LHCN-M2 (cell line): ENCODE measurements at places on chromosomes 12 and 14. TPM values are rescaled to one million over a fixed set of nuclear protein-coding genes. Genes with fewer than 3 reads are reported as not detected.
A peak's percentile ranks its signal among the peaks of the same experiment; 100 is the strongest.

- DNase-seq = no peak
Measured at GRCh38 chr14:26398616-26399015, 199.2 kb downstream of the NOVA1 start.

GRCh38 chr12:67422081-67422480 lies 152.9 kb downstream of the CAND1 start:
- no peak for DNase-seq

DNA sequence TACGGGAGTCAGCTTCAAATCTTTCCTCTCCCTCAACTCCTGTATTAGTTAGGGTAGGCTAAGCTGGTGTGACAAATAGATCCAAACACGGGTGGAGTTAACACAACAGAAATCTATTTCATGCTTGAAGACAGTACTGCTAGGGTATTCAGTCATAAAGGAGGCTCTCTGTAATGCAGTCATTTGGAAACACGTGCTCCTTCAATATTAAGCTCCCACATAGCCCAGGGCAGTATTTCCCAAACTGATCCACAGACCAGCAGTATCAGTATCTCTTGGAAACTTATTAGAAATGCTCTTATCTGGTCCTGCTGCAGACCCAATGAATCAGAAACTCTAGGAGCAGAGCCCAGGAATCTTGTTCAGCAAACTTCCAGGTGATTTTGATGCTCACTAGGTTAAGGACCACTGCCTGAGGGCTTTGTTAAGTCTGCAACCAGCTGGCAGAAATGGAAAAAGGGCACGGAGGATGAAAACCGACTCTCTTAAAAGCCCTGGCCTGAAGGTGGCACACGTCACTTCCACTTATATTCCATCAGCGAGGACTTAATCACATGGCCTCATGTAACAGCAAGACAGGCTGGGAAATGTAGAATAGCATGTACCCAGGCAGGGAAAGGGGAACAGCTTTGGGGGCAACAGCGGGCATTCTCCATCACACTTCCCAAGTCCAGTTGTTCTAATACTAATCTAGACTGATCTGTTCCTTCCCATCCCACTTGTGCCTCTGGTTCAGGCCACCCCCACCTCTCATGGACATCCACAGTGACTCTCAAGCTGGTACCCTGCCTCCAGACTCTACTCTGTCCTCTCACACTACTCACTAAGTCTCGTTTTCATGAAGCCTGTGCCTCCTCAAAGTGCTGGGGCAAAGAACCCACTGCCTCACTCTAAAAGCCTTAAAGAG lies 38.2 kb upstream of the RIC8B start:
- peak; percentile 39 for DNase-seq

- DNase-seq = no peak
Measured at GRCh38 chr12:22415342-22416309, 81.1 kb upstream of the ST8SIA1 start.

DNA sequence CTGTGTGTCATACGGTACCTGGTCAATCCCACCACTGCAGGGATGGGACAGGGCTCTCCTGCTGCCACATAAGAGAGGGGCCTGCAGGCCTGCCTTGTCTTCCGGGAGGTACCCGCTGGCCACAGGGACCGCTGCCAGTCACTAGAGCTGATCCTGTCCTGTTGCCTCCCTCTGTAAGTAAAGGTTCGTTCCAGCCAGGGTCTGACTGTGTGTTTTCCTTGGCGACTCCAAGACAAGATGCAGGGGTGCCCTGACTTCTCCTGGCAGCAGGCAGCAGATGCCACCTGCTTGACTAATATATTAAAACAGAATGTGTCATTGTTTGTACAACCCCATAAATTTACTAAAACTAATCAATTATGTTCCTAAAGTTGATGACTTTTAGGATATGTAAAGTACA lies 41.5 kb upstream of the ASPG start:
- DNase-seq = no peak

GRCh38 chr12:82659343-82660207 lies 27.1 kb upstream of the TMTC2 start:
- DNase-seq = no peak

IL26 gene
- total RNA-seq = not detected in 2 replicates

RNFT2 gene
- total RNA-seq = 0.64 and 1.6 TPM in 2 replicates

SMCO2 gene
- total RNA-seq = not detected in 2 replicates

MORN3 gene
- 0.06 TPM in 1 of 2 replicates, not detected in the other for total RNA-seq
